ENCODE measurements at places on chromosomes 6 and 20.
A peak's percentile ranks its signal among the peaks of the same experiment; 100 is the strongest.

- DNase-seq = no peak
These were observed 12.4 kb downstream of the SCML4 start for GRCh38 chr6:107811591-107812218.

DNA sequence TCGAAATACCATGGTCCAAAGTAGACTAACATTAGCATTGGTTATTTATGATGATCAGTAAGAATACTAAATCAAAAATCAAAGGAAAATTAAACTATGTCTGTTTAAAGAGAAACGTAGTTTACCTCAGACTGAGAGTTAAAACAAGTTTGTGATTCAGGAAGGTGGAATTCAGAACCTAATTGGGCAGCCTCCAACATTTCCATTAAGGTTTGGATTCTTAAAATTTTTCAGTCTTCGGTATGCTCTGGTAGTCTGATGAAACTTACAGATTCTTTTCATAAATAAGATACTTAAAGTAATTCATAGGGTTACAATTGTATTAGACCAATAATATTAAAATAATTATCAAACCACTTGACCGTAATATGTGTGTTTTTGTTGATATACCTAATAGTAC, 18.6 kb downstream of the HFE start:
- DNase-seq = peak; percentile 33

- no peak for DNase-seq
These were observed 309.1 kb downstream of the LMBRD1 start for GRCh38 chr6:69487688-69488087.

DNA sequence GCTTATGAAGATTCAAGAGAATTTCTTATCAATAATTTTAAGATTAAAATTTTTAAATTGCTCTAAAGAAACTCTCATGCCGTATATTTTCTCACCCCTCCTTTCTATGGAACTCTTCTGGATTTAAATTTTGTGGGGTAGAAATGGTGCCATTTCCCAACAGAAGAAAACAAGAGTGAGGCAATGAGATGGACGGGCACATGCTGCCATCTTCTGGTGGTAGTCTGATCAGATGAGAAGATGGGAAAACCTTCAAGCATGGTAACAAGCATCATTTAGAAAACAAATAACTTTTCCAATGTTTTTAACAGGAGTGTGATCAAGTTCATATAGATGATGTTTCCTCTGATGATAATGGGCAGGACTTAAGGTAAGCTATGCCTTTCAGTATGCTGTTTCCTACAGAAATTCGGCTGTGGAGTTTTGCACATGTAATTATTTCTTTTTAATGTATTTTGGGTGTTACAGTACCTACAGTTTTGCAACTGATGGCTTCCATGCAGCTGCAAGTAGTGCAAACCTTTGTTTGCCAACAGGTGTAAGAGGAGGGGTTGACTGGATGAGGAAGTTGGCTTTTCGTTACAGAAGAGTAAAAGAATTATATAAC, 271.4 kb downstream of the EYA4 start:
- DNase-seq = peak; percentile 36

GRCh38 chr6:38169977-38170526, 350.5 kb downstream of the ZFAND3 start:
- no peak for DNase-seq

DNA sequence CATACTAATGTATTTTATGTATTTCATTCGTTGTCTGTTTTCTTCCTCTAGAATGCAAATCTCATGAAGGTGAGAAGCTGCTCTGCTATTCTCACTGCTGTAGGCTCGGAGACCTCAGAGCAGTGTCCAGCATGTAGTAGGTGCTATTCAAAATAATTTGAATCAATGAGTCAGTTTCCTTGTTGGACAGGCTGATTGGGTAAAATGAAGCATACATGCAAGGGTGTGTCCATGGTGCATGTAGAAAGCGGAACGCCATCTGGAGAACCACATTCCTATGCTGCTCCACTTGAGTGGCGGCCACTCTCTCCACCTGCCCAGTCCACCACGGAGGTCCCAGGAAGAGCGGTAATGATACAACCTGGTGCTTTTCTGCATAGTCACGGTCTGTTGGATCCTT, 412.1 kb downstream of the QKI start:
- DNase-seq = no peak

GRCh38 chr20:32829311-32830005, 9.7 kb downstream of the MAPRE1 start:
- peak; percentile 5 for DNase-seq

GRCh38 chr20:53872561-53873229, 197.7 kb downstream of the BCAS1 start:
- DNase-seq = no peak

- no peak for DNase-seq
These were observed 126.6 kb upstream of the RIN2 start for GRCh38 chr20:19631410-19631809.

DNA sequence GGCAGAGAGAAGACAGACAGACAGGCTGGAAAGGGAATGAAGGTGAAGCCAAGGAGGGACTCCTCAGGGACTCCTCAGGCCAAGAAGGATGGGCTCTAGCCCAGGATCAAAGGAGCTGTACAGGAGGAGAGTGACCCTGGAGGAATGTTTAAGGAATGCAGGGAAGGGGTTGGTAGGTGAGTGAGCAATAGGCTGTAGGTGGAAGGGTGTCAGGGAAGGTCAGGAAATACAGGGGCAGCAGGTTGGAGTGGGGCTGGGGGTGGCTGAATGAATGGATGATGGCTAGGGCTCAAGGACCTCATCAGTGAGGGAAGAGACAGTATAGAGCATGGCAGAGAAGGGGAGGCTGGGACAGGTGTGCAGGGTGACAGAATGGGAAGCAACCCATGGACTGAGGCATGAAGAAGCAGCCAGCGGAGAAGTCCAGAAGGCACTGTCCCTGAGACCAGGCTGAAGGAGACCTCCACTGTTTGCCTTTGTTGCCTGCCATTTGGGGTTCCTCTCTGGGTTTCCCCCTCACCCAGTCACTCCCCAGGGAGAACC, 13.2 kb downstream of the SYNGAP1 start:
- DNase-seq = no peak

DNA sequence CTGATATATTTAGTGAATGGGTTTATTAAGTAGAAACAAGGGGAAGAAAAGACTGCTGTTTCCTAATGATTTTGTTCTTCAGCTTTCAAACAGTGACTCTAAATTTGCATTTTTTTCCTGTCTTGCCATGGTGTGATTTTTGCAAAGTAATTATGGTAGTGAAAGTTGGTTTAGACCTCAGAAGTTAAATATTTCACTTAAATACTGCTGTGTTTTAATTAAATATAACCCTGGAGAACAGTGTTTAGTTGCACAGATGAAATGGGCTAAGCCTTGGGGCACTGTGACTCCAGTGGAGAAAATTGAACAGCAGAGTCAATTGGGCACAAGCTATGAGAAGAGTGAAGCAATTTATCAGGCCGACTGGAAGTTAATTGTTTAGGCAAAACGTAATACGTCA, 111.1 kb upstream of the MCHR2 start:
- DNase-seq = no peak

GRCh38 chr6:30836431-30836866, 47.9 kb upstream of the DDR1 start:
- DNase-seq = peak; percentile 34

- DNase-seq = no peak
These were observed 8.9 kb upstream of the RAB44 start for GRCh38 chr6:36688739-36689075.

GRCh38 chr6:157847846-157848245, 24.8 kb downstream of the SNX9 start:
- no peak for DNase-seq

GRCh38 chr6:154887051-154887450, 108.1 kb upstream of the TIAM2 start:
- no peak for DNase-seq

DNA sequence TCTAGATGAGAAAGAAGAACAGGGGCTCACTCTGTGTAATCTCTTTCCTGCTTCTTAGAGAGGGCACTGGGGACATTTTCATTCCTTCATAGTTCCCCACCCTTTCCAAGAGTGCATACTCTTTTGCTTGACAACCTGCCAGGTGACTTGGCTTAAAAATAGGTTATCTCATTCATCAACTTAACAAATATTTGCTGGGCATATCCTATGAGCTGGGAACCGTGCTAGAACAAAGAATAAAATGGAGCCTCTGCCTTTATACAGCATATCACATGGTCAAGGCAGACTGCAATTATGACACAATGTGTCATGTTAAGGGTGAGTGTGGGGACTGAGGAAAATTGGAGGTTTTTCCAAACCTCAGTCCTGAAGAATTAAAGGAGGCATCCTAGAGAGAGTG, 209.8 kb upstream of the FOXA2 start:
- no peak for DNase-seq

- no peak for DNase-seq
These were observed 115.7 kb upstream of the KCNG1 start for GRCh38 chr20:51138576-51138975.

GRCh38 chr6:2363211-2363610, 117.8 kb upstream of the GMDS start:
- DNase-seq = no peak

- no peak for DNase-seq
These were observed 43.3 kb downstream of the SNX5 start for GRCh38 chr20:17925141-17925939.

DNA sequence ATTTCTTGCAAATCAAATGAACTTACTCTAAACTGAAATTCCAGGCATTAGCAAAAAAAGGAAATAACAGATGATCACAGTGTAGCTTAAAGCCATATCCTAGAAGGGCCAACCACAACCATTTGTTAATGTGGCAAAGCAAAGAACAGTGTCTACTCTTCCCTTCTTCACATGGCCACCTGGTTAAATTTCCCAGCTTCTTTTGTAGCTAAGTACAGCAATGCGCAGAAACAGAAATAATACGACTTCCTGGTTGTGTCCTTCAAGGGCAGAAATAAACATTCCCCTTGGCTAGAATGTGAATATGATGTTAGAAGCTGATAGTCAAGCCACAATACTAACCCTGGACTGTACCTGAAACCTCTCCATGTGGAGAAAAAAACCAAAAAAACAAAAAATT, 9.6 kb downstream of the SNX3 start:
- DNase-seq = no peak

DNA sequence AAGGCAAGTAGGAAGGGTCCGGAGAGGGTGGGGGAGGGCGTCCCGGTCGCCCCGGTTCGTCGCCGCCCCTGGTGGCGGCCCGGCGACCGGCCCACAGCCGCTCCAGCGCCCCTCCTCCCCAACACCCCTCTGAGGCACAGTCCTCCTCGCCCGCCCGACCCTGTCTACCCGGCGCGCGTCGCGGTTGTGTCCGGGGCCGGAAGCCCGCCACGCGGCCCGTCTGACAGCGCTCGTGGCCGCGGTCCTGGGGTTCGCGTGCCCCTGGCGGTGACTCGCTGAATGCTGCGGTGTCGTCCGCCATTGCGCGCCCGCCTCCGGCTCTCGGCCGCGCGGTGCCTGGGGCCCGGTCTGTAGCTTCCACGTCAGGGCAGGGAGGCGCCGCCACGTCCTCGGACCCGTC, 335.3 kb upstream of the DEFB115 start:
- DNase-seq = no peak

DNA sequence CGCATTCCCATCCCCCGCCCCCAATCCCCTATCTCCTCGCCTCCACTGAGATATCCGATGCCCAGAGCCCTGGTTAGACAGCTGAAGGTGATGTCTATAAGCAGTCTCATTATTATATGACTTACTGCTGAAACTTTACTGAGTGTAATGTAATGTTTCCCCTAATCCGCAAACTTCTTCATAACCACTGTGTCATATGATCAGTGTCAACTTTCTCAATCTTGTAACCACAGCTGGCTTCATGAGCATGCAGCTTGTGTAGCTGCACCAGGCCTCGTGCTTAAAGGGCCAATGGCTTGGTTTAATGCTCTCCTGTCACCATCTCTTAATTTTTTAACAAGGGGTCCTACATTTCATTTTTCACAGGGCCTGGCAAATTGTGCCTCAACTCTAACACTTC, 8.1 kb downstream of the ASIP start:
- DNase-seq = peak; percentile 81

- DNase-seq = no peak
These were observed 654 bp downstream of the SPATA25 start for GRCh38 chr20:45886590-45887345.

DNA sequence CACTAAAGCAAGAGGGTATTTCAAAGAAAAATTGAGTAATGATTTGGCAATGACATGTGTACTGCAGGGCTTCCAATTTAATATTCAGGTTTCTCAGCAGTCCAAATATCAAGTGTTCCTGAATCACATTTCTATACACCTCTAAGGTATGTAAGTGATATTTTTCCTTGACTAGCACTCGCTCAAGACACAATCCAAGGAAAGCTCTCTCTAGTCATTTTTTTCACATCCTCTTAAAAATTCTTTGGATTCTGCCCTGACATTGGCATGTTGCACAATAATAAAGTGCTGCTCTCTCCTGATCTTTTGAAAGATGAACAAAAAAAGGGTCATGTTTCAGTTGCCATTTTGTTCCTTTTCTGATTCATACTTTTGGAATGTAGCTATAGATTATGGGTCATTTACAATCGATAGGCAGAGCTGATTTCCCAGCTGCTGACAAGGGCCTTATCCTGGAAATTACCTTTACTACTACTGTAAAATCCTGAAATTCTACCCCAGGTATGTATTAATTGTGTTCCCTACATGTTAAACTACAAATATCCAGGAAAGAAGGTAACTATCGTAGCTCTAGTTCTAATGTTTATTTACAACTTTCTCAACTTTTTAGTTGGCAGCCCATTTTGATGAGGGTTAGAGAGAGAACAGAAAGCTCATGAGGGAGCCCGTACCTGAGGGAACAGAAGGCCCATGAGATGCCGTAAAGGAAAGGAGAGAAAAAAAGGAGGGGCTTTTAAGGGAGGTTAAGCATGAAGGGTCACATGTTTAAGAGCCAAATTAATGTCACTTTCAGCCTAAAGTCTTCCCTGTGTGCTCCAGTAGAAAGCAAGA, 22.2 kb upstream of the ADGRG6 start:
- peak; percentile 57 for DNase-seq

GRCh38 chr6:121666814-121667213, 231.4 kb downstream of the GJA1 start:
- peak; percentile 88 for DNase-seq

GRCh38 chr20:44963325-44964215, 2.7 kb upstream of the STK4 start:
- no peak for DNase-seq

GRCh38 chr20:37800618-37801017, 102.3 kb upstream of the VSTM2L start:
- no peak for DNase-seq

GRCh38 chr20:37305079-37305478, 15.6 kb downstream of the MANBAL start:
- no peak for DNase-seq

- no peak for DNase-seq
These were observed 71.4 kb upstream of the MYLIP start for GRCh38 chr6:16057446-16057845.

Data from HCEC 1CT (cell line).